ENCODE measurements at places on chromosomes 6 and 20. TPM values are rescaled to one million over a fixed set of nuclear protein-coding genes. Genes with fewer than 3 reads are reported as not detected.

DNA sequence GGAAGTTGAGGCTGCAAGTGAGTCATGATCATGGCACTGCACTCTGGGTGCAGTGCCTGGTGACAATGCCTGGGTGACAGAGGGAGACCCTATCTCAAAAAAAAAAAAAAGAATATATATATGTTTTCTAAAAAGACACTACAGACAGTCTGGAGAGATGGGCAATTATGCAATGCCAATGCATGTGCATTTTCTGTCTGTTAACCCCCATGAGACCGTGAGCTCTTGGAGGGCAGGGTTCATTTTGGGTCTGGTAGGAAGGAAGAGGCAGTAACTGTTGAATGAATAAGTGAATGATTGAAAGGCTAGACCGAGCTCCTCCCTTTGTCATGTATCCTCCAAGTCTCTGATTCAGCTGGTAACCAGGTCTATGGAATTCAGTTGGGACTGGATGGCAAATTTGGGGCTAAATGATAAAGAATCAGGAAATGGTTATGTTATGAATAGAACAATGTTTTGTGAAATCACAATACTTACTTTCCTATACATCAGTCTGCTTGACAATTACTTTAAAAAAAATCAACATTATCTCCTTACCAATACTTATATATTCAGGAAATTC, 5.6 kb upstream of the BLCAP start:
- ATAC-seq, result no peak

DNA sequence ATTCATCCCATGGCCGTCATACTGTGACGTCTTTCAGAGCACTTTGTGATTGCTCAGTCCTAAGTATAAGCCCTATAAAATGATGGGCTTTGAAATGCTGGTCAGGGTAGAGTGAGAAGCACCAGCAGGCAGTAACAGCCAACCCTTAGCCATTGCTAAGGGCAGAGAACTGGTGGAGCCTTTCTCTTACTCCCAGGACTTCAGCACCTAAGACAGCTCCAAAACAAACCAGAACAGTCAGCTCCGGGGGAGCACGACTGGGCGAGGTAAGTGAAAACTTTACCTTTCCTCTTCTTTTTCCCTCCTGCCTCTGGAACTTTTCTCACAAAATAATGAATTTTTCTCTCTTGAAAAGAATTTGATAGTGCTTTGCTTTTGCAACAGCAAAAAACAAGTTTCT, at the start of gene VIP:
VIP (plus strand) TSS at position 104 of the 400 bp plus-strand sequence. CDS start 1,381 bp downstream, outside the sequence.
- ATAC-seq, result no peak

- ATAC-seq, result no peak
Observed at GRCh38 chr6:75546381-75546780, 52.8 kb upstream of the FILIP1 start.

DNA sequence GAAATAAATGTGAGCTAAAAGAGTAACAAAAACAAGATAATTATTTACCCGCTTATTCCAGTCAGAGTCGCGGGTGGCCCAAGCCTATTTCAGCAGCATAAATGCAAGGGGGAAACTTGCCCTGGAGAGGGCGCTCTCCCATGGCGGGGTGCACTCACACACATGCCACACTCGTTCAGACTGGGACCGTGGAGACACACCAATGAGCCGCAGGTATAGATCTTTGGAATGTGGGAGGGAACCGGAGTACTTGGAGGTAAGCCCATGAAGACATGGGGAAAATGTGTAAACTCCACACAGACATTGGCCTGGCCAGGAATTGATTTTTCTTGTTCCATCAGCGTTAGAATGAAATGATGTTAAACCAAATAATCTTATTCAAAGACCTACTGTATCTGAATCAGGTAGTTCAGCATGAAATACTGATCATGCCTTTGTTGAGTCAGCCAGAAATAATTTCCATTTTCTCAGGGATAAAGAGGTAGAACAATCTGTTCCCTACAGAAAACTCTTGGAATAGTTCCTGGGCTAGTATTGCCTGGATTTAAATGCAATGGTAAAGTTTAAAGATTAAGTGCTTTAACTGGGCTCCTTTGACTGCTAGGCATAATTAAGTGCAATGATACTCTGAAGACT, 191.5 kb downstream of the MCHR2 start:
- ATAC-seq, result no peak

- no peak for ATAC-seq
Observed at GRCh38 chr6:20716865-20717264, 182.6 kb downstream of the CDKAL1 start.

DNA sequence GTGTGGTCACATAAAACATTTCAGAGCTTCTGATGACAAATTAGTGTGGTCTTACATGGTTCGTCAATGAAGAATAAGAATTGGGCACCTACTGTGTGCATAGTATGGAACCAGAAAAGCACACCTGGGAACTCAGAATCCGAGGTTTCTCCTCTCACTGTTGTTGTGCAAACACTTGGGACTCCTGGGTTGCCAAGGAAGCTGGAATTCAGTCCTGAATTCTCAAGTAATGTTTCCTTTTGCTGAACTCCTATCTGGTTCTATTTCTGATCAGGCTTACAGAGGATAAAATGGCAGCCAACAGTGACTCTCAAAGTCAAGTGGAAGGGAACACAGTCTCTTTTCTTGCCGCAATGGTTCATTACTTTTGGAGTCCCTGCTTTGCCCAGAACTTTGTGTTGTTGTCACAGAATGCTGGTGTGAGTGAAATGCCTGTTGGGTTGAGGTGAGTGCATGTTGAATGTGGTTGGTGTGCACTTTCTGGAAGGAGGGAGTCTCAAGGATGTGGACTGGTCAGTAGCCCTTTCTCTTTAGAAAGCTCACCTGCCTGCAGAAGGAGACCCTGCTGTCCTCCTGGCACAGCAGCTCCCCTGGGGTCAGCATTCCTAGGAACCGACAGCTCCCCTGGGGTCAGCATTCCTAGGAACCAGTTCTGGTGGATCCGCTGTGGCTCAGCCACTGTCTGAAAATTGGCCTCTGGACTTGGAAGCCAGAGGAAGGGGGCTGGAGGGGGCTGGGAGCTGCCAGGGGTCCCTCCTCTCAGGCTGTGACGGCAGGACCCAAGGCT, 1.4 kb downstream of the UNC93A start:
- ATAC-seq, result no peak

- no peak for ATAC-seq
Observed at GRCh38 chr20:37922016-37922415, 19.1 kb downstream of the VSTM2L start.

DNA sequence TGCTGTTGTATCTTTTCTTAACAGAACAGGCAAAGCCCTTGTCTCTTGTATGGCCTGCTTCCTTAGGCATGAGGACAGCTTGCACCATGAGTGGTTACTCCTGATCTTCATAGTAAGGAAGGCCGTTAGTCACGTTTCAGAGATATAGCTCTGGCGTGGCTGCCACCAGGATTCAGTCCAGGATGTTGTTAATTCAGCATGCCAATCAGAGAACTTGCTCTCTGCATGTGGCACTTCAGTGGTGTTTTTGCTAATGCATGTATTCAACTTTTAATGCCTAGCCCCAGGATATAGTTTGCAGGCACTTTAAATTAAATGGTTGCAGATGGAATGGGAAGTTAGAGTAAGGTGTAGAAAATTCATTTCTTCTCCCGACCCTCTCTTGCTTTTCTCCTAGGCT, 20.0 kb downstream of the ARFGEF2 start:
- no peak for ATAC-seq

GRCh38 chr6:33508935-33509926, 54.9 kb downstream of the ZBTB9 start:
- ATAC-seq, result no peak

DNA sequence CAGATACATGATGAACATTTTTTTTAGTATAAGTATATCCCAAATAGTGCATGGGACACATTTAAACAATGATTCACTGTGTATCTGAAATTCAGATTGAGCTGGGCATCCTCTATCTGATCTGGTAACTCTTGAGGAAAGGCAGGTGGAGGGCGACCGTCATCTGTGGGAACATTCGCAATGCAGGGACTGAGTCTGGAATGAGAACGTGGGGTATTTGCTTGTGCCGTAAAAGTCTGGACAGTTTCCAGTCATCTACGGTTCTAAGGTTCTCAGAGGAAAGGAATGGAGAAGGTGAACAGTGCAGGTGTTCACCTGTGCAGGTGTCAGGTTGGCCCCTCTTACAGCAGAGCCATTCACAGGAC, 22.6 kb downstream of the CTCFL start:
- no peak for ATAC-seq

B3GALT4 gene
- total RNA-seq, result 16.9 TPM

WFDC9 gene
- not detected for total RNA-seq

SLC18B1 gene
- 12.8 TPM for total RNA-seq

SLC23A2 gene
- 9.4 TPM for total RNA-seq
